Esophagus squamous epithelium (tissue), 5 donors: ENCODE measurements at places on chromosomes 3 and 15.

DNA sequence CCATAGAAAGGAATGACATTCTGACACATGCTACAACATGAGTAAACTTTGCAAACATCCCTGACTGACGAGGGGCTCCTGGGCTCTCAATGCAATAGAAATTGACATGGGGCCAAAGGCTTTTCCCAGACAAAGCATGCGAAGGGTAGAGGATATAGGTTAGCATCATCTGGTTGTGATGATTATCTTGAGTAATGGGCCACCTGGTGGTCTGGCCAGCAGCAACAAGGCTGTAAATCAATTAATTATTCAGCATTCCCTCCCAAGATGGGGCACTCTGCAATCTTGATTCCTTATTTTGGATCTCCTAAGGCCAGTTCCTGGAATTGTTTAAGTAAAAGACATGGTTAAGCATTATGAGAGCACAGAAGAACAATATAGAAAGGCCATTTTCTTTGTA, 99.2 kb downstream of the AGBL1 start:
- DNase-seq: no peak

- DNase-seq: no peak
Measured at GRCh38 chr3:170721563-170721962, 135.7 kb upstream of the SLC7A14 start.

- DNase-seq: no peak
Measured at GRCh38 chr3:127495821-127496655, 94.5 kb downstream of the TPRA1 start.

DNA sequence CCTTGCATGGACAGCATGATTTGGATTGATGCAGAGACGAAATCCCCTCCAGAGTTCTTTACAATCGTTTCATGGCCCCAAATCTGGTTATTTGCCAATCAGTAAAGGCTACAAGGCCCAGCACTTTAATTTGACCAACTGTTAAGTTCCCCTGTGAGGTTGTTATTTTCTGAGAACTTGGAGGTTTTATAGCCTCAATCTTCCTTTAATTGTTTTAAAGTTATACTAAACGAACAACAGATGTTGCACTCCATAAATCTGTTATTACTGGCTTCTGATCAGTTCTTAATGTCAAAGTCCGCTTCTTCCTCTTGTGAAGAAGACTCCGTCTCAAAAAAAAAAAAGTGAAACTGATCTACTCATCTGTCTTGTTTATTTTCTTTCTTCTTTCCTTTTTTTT, 30.8 kb downstream of the LARP6 start:
- DNase-seq: no peak

DNA sequence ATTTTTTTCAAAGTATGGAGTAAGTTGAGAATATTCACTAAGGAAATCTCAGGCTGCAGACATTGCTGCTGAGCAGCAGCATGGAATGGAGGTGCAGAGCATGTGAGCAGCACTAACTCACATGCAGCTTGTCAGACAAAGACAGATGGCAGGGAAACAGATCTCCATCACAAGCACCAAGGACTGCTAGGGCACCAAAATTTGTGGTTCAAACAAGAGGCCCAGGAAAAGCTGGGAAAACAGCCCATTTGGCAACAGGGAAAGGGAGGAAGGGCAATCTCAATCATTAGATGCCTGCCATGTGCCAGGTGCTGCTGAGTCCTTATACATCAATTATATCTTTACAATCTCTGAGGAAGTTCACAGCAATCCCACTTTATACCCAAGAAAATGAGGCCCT, 47.2 kb upstream of the EIF1B start:
- no peak for DNase-seq

DNA sequence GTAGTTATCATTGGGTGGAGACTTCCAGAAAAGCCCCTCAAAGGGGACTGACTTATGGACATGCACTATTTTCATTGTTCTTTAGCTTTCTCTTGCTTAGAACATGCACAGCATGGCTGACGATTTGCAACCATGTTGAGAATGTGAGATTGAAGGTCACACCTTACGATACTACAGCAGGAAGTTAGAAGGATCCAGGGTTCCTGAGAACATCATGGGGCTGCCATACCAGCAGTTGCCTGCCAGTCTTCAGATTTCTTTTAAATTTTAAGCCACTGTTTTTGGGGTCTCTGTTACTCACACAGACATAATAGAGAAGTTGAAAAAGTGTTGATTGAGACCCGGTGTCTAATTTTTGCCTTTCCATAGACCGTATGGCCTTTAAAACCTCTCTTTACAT, 396.5 kb downstream of the MECOM start:
- DNase-seq: no peak

GRCh38 chr3:62997369-62997768, 122.2 kb upstream of the CADPS start:
- DNase-seq: no peak

- DNase-seq: no peak
Measured at GRCh38 chr15:79724312-79724711, 172.5 kb downstream of the MTHFS start.

DNA sequence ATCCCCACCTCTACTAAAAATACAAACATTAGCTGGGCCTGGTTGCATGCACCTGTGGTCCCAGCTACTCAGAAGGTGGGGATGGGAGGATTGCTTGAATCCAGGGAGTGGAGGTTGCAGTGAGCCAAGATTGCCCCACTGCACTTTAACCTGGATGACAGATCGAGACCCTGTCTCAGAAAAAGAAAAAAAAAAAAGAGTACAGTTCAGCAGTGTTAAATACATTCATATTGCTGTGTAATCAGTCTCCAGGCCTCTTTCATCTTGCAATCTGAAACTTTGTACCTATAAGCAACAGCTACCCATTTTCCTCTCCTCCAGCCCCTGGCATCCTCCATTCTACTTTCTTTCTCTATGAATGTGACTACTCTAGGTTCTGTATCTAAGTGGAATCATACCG, 61.2 kb downstream of the LPP start:
- DNase-seq: no peak

- no peak for DNase-seq
Measured at GRCh38 chr3:23964537-23965235, 19.6 kb downstream of the NR1D2 start.

DNA sequence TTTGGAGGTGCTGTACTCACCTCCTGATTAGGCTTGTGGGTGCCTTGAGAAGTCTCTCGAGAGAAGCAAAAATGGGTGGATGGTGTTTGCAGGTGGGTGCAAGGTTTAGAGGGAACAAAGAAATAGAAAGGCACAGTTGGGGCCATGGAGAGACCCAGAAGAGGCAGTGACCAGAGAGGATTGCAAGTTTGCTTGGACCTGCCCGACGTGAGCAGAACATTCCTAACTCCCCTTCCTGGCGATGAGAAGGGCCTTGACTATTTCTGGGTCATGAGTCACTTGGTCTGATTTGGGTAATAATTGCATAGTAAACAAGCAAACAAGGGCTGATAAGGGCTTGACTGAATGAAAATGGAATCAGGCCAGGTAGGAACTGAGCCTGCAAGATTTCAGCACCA, 7.0 kb upstream of the CTSH start:
- DNase-seq: no peak

GRCh38 chr3:184496933-184497332, 64.7 kb upstream of the EPHB3 start:
- no peak for DNase-seq

- DNase-seq: no peak
Measured at GRCh38 chr3:158354713-158355112, 216.3 kb upstream of the MLF1 start.

- no peak for DNase-seq
Measured at GRCh38 chr15:38068626-38069391, 134.4 kb downstream of the TMCO5A start.

DNA sequence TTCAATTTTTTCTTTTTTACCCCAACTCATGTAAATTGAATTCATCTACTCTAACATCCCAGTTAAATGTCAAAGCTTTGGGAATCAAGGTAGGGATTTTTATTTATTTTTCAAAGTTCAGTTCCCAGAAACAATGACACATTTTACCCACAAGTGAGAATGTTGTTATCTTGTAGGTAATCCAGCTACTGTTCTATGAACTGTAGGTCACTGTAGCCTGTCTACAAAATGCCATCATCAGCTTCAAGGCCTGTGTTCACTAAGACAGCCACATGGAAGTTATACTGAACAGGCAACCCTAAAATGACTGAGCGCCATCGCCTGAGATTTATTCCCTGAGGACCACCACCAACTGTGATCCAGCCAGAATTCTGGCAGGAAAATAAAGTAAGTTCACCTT, 219.7 kb downstream of the FHIT start:
- DNase-seq: no peak

DNA sequence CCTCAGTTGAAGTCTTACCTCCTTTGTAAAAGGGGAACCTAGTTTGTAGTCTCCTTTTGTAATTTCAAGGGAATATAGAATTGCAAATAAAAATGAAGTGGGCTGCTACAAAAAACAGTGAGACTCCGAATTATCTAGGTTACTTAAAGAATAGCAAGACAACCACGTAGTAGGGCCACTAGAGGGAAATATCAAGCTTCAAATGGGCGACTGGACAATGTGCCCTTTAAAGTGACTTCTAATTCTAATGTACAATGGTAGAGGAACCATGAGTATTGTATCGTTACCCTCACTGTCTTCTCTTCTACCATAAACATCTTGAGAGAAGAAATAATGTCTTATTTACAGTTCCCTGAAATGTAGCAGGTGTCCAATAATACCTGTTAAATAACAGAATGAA, 56.3 kb downstream of the TP63 start:
- DNase-seq: no peak

GRCh38 chr3:168384990-168385389, 289.3 kb upstream of the GOLIM4 start:
- DNase-seq: no peak

DNA sequence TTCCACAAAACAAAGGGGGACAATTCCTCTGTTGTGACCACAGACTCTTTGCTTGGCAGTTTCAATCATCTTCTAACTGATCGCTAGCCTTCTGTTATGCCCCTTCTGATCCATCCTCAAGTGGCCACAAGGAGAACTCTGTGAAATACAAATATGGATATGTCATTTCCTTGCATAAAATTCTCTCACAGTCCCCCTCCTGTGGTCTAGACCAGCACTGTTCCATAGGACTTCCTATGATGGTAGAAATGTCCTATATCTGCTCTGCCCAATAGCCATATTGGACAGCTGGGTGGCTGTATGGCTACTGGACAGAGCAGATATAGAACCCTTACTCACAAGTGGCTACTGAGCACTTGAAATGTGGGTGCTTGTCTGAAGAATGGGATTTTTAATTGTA, 25.9 kb upstream of the SNRK start:
- no peak for DNase-seq

DNA sequence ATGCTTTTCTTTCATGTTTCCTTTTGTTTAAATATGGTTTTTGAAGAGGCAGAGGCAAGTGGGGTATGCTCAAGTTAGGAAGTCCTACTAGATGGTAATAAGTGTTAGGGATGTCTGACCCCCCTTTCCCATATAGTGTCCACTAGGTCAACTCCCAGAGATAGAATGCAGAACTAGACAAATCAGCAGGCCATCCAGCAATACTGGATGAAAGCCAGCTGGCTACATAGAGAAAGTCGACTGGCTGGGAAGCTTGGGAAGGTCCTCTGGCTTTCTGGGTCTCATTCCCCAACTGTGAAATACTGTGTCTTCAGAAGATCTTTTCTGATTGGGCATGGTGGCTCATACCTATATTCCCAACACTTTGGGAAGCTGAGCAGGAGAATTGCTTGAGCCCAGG, 113.8 kb downstream of the SNRK start:
- DNase-seq: no peak

- no peak for DNase-seq
Measured at GRCh38 chr15:23095796-23096195, 40.8 kb downstream of the GOLGA6L1 start.
